Type B pancreatic cell (in vitro differentiated cells): ENCODE measurements at places on chromosomes 4 and X.

DNA sequence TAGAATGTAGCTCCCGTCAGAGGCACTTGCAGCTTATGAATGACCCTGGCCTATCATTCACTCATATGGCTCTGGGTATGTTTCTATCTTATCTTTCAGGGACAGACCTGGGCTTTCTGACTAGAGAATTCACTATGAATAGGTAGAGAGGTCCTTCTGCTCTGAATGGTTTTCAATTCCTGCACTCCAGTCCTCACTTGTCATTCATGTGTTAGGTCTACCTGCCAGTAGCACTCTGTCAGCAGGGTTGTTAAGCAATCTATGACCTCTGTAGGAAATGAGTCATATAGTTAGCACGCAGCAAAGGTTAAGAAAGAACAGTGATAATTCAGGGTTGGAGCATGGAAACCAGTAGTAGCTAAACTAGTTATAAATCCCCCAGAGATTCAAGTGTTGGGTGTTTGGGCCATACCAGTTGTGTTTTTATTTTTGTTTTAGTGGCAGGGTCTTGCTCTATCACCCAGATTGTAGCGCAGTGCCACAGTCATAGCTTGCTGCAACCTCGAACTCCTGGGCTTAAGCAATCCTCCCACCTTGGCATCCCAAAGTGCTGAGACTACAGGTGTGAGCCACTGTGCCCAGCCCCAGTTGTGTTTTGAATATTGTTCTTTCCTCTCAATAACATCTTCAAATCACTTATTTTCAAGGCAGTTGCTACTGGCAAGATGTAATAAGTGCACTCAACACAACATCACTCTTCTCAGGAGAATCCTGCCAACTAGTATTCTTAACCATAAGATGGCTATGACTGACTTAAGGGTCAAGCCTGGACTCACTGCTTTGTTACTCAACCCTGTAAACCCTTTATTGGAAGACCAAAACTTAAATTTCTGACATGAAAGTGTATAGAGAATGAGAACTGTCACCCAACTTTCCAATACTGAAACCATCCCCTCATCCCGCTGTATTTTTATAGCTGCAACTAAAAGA is 25.1 kb downstream of the ARL13A start:
- DNase-seq = no peak

GRCh38 chr4:13849778-13850177 is 222.3 kb upstream of the BOD1L1 start:
- no peak for DNase-seq

- no peak for DNase-seq
Observed at GRCh38 chr4:89193843-89194242, 82.5 kb downstream of the TIGD2 start.

DNA sequence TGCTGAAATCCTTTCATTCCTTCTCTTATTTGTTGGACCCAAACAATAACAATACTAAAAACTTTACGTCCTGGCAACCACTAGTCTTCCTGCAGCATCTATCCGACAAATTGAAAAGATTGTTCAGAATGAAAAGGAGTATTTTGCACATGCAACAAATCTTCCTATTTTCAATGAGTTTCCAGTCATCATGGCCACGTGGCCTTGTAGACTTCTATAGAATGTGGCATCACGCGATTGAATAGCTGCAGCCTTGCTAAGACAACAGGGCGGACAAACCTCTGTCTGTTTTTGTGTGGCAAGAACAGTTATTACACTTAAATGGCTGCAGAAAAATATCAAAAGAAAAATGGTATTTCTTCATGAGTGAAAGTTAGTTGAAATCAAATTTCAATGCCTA is 297.9 kb upstream of the LCORL start:
- no peak for DNase-seq

DNA sequence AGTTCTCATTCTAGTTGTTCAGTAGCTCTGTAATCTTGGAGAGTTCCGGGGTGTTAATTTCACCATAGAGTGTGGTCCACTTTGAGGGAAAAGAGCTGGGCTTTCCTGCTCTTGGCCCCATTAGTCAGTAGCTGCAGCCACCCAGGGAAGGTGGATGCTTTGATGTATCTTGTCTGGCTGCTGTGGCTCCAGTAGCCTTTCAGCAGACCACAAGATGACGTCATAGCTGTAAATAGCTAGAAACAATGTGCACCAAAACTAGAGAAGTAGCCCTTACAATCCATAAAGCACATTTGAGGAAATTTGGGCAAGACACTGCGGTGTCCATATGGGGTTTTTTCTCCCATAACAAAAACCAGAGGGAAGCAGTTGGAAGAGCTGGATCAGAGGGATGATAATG is 32.9 kb upstream of the PRPS2 start:
- no peak for DNase-seq

DNA sequence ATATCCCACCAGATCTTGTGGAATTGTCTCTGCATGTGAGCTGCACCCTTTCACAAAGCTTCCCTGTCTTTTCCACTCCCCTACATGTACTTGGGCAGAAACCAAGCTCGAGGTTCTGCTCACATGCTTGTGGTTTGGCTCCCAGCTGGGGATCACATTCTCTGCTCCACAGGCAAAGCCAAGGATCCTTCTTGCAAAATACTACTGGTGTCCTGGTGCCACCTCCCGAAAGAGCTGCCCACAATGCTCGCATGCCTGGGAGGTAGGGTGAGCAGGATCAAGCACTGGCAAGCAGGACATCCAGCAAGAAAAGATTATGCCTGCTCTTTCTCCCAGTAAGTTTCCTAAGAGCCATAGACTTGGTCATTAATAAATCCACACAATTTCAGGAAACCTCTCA is 45.1 kb upstream of the PPARGC1A start:
- DNase-seq = no peak

DNA sequence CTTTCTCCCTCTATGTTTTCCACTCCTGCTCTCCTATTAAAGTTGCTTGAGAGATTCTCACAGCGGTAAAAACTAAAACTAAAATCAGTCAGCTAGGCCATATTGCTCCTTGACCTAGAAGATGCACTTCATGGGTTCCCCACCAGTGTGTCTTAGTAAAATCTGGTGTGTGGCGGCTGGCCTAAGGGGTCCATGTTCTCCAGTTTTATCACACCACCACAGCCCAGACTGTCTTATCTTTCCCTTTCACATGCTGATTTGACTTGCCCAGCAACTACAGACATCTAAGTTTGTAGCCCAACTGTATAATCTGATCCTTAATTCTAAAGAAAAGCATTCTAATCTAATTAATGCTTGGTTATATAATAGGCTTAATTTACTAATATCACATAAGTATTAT is 68.0 kb downstream of the ATP8A1 start:
- DNase-seq = no peak

- DNase-seq = no peak
Observed at GRCh38 chr4:154998284-154998683, 210.2 kb upstream of the NPY2R start.

- no peak for DNase-seq
Observed at GRCh38 chrX:16930392-16930791, 16.1 kb upstream of the REPS2 start.

GRCh38 chrX:7746856-7747255 is 96.1 kb upstream of the VCX start:
- no peak for DNase-seq

GRCh38 chrX:23372220-23372902 is 37.7 kb downstream of the PTCHD1 start:
- DNase-seq = no peak

GRCh38 chrX:24395775-24396174 is 35.3 kb downstream of the SUPT20HL1 start:
- no peak for DNase-seq

DNA sequence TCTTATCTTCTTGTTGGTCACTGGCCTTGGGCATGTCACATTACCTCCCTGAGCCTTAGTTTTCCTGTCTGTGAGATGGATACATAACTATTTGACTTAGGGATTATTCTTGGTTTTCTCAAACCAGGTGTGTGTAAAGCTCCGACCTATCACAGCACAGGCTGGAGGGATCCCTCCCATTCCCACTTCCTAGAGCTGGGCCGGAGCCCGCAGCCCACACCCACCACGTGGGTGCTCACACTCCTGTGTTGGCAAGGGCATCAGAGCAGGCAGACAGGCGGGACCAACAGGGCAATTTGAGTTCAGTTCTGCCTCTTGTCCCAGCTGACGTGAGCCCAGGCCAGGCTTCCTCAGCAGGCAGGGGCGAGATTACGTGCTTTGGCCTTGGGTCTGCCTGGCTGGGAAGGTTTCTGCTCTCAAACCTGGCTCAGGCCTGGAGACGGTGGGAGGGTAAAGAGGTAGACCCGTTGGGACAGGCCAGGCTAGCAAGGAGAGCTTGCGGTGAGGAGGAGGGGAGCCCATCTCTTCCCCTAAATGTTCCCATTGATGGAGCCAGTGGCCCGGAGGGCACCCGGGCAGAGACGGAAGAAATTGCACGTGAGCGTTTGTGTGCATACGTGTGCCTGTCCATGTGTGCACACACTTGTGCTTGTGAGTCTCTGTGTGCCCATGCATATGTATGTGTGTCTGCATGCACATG is 734 bp upstream of the SH3TC1 start:
- DNase-seq = no peak

DNA sequence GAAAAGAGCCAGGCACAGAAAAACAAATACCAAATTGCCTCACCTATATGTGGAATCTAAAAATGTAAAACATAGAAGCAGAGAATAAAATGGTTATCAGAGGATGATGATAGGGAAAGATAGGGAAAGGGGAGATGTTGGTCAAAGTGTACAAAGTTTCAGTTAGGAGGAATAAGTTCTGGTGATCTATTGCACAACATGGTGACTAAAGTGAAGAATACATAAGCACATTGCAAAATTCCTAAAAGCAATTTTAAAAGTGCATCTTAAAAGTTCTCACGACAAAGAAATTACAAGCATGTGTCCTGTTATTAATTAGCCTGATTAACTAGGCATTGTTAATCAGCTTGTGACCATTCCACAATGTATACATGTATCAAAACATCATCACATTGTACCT is 136.0 kb downstream of the GABRG1 start:
- DNase-seq = no peak
